LHCN-M2 (cell line): ENCODE measurements at places on chromosomes 1 and 21.

GRCh38 chr1:112332176-112333150 lies 63.6 kb upstream of the CTTNBP2NL start:
- peak; percentile 77 for DNase-seq

- no peak for DNase-seq
Observed at GRCh38 chr1:175808999-175809398, 65.6 kb upstream of the TNR start.

DNA sequence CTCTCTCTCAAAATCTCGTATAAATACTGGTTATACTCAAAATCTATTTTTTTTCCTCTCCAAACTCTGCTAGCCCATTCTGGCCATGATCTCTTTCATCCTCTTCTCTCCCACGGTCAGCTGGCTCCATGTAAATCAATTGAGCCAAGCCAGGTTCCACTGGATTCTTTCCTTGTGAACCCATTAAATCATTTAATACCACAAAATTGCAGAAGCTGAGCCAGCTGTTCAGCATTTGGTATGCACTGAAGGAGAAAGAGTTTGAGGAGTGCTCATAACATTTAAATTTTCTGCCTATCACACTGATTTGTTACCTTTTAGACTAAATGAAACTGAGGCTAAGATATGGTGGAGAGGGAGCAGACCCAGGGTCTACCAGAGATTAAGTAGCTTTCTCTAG lies 29.1 kb upstream of the TADA1 start:
- peak; percentile 55 for DNase-seq

DNA sequence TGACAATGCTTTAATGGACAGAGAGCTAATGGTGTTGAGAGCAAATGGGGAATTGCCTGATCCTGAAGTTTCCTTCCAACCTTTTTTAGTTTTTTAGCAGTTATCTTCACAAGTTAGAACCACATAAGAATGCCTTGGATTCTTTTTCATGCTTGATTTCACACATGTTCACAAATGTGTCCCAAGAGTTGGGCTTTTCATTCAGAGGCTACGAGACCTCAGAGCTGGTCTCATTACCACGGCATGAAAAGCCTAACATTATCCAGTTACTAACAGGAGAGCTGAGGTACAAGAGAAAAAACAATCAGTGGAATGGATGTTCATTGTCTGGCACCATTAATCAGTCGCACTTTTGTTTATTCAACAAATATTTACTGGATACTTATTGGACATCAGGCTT lies 340.6 kb downstream of the ZNF326 start:
- no peak for DNase-seq

DNA sequence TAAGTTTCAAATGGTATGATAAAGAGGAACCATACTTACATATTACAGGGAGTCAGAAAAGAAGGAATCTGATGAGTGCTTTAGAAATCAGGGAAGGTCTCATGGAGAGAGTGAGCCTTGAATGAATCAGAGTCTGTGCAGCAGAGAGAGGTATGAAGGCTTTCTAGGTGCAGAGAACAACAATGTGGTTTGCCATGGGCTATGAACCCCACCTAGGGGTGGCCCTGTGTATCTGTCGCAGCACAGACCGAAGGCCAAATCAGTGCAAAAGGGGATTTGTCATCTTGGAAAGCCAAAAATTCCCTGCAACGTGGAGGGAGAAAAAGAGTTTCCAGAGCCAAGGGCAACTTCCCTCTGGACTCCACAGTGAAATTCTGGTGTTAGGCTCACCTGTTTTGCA lies 3.5 kb downstream of the PAPPA2 start:
- no peak for DNase-seq

GRCh38 chr1:48870596-48870995 lies 93.9 kb upstream of the BEND5 start:
- no peak for DNase-seq

- DNase-seq, result peak; percentile 46
Observed at GRCh38 chr1:23167353-23168078, 1.1 kb downstream of the LUZP1 start.

GRCh38 chr1:160018900-160019299 lies 12.9 kb downstream of the PIGM start:
- peak; percentile 32 for DNase-seq

- DNase-seq, result peak; percentile 68
Observed at GRCh38 chr1:232767305-232768074, 37.7 kb upstream of the MAP10 start.

DNA sequence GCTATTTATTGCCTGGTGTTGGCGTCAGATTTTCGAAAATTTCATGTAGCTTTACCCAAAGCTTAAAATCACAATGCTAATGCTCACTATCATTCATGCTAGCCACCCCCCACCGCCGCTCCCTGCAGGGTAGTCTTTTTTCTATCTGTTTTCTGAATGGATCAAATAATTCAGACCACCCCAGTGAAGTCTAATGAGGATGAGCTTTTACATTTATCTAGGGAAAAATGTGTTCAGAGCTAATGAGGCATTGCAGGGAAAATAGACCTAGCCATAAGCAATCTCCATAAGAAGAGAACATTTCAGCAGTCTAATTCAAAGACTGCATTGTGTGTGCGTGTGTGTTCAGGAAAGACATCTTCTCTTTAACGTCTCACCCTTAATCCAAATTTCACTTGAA lies 533.0 kb upstream of the PRMT6 start:
- DNase-seq, result no peak

DNA sequence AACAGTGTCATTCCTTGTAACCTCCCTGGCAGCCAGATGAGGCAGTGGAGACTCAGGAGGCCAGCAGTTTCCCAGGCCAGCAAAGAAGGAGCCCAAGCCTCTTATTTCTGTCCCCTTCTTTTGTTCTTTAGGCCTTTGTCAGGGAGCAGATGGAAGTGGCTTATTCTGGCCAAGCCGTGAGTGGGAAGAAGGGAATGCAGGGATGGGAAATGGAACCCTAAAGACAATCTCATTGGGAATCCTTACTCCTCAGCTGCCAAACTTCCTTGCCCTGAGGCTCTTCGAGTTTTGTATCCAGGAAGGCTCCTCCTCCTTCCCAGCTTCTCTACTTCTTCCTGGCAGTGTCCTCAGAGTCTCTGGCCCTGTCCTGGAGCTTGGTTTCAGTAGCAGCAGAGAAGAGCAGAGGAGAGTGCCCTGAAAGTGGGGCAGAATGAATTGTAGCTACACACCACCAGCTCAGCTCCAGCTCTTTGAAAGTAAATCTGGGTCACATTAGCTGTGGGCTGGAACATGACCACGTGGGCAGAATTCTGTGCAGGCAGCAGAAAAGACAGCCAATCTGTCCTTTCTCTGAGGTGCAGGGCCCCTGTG lies 63.9 kb downstream of the NDUFS5 start:
- no peak for DNase-seq

DNA sequence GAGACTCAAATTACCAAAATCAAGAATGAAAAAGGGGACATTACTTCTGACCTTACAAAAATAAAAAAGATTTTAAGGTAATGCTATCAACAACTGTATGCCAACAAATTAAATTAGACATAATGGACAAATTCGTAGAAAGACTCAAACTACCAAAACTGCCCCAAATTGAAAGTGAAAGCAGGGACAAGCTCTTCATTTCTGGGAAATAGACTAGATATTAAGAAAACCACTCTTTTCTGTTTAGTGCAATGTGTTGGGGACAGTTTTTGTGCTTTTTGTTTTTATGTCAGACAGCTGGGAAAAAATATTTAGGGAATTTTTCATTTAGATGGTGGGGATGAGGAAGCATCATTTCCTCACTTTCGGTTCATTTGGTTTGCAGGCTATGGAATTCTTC lies 4.9 kb upstream of the GBP1 start:
- DNase-seq, result no peak

DNA sequence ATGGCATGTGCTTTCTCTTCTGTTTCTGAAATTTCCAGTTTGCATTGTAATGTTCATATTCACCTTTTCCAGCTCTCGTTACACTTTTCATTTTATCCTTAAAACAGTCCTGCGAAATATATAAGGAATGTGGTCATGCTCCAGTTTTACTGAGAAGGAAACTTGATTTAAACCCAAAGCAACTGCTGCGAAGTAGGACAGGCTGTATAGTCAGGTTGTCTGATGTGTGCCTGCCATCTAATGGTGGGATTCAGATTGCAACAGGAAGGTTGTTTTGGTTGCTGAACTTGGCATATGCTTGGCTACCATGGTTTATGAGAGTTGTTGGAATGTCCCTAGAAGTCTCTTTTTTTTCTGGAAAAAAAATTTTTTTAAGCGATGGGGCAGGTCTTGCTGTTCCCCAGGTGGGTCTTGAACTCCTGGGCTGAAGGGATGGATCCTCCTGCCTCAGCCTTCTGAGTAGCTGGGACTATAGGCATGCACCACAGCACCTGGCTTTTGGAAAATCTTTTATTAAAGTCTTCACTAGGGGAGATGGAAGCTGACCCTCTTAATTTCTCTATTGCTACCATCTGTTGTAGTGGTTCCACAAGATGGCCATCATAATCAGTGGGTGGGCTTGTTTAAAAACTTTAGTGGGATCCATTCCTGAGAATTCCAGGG lies 86.9 kb downstream of the UCK2 start:
- peak; percentile 82 for DNase-seq

GRCh38 chr21:44834951-44835646 lies 17.2 kb upstream of the SUMO3 start:
- no peak for DNase-seq

DNA sequence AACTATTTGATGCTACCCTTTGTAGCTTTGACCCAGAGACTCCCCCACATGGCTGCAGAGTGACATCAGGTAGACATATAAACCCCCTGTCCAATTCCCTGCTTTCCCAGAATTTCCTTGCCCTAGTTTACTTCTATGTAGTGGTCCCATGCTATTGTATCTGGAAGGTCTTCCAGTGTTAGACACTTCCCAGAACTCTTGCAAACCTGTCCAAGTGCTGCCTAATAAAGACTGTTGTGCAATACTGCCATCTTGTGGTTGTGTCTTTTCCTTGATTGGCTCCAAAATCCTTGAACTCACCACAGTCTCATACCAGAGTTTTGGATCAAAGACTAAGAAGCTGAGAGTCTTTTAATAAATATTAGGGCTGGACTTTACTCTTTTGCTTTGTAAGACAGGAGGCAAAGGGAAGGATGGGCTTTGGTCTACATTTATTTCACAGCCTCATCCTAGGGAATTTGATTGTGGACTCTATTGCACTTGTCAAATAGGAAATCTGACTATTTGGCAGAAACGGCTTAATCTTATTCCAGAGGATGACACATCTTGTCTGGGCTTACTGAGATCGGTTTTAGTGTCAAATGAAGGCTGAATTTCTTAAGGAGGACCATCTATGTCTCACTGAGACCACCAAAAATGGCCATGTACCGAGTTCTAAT lies 169.9 kb downstream of the LRRC7 start:
- DNase-seq, result peak; percentile 67

- peak; percentile 25 for DNase-seq
Observed at GRCh38 chr1:85681087-85681486, 27.1 kb downstream of the ZNHIT6 start.

GRCh38 chr21:31744182-31744800 lies 12.4 kb upstream of the SCAF4 start:
- no peak for DNase-seq

GRCh38 chr21:16116069-16116468 lies 386.3 kb downstream of the USP25 start:
- DNase-seq, result no peak

DNA sequence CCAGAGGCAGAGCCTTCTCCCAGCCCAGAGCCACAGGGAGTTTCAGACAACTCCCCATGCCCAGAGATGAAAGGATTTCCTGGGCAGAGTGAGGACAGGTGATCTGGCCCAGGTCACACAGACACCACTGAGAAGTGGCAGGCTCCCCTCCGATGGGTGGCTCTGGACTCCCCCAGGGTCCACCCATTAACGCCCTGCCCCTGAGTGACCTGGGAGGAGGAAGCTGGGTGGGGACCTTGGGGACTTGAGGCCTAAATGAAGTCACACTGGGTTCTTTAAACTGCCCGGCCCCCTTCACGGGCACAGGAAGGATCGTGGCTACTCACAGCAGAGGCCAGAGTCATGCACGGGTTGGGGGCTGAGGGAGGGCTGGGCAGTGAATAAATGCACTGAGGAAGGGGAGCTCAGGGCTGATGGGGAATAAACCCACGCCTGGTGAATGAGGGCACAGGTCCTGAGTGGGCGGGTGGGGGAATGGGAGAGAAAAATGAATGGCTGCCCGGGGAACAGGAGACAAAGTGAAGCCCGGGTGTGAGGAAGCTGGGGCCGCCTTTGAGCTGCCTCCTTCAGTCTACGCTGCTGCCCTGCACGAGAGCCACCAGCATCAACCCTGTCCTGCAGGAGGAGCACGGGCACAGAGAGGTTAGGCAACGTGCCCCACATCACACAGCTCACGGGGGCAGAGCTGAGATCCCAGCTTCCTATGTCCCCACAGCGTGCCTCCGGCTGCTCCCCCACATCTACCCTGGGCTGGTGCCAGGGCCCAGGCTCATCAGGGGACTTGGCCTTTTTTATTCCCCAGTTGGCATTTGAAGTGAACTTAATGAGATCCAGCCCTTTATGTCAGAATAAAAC lies 404.3 kb downstream of the MATN1 start:
- no peak for DNase-seq

GRCh38 chr1:66445492-66446181 lies 88.3 kb upstream of the SGIP1 start:
- DNase-seq, result no peak

- DNase-seq, result peak; percentile 51
Observed at GRCh38 chr1:154869351-154870114, 548 bp downstream of the KCNN3 start.

GRCh38 chr1:208183977-208184911 lies 59.9 kb downstream of the PLXNA2 start:
- peak; percentile 89 for DNase-seq

- DNase-seq, result peak; percentile 19
Observed at GRCh38 chr1:197200272-197200899, 53.9 kb upstream of the ASPM start.

DNA sequence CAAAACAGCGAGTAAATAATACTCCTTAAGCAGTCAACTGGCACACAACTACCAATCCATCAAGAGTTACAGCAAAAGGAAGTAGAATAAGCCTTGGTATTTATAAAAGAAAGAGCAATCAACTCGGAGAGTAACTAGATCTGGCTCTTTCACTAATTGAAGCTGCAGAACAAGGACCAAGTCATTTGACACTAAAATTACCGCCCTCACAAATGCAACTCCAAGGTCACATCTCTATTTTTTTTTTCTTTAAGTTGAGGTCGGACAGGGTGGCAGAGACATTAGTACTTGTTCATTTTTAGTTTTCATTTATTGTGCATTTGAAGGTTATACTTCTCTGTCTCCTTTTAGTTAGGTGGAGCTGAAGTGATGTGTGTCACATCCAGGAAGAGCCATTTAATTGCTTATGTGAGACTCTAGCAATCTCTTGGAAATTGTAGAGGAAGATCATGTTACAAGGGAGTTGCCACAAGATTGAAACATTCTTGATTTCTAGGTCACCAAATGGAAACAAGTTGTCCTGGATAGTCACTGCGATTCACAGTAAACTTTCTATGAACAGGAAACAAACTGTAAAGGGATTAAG lies 138.1 kb upstream of the ADAMTS5 start:
- peak; percentile 60 for DNase-seq

- no peak for DNase-seq
Observed at GRCh38 chr1:232250838-232251237, 379.1 kb downstream of the SIPA1L2 start.

GRCh38 chr1:164748253-164748899 lies 189.4 kb downstream of the PBX1 start:
- peak; percentile 93 for DNase-seq

GRCh38 chr1:21232044-21232443 lies 55.3 kb upstream of the EIF4G3 start:
- DNase-seq, result peak; percentile 58
